ENCODE measurements at places on chromosomes 11 and 22.
A peak's percentile ranks its signal among the peaks of the same experiment; 100 is the strongest.

DNA sequence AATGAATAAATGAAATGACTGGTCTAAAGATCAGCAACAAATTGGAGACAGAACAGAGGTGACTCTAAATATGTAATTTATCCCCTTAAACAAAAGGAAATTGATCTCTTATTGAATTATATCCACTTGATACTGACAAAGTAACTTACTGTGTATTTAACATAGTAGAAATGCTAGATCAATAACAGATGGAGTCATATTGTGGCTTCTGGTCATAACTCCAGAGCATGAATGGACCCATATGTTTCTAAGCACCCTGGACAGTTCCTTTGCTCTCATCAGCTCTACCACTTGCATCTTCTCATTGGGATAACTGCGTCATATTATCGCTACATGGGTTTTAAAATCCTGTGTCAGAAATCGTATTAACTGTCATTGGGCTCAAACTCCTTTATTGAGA lies 222.3 kb downstream of the ETS1 start:
- DNase-seq, result no peak

- DNase-seq, result peak; percentile 8
Measured at GRCh38 chr22:35140879-35141745, 75.2 kb downstream of the ISX start.

DNA sequence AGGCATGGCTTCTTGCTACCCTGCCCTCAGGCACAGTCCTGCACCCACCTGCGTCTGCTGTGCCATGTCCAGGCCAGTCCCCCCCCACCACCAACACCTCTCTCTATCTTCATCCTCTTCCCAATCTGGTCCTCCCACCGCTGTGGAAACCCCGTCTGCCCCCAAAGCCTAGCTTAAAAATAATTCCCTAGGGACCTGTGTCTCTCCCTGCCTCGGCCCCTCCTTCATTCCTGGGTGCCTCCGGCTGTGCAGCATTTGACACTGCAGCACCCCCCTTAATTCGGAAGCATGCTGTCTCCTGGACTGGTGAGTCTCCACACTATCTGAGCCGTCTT lies 2.5 kb upstream of the ASCL2 start:
- DNase-seq, result no peak

- DNase-seq, result no peak
Measured at GRCh38 chr11:77086521-77087472, 15.8 kb upstream of the OMP start.

DNA sequence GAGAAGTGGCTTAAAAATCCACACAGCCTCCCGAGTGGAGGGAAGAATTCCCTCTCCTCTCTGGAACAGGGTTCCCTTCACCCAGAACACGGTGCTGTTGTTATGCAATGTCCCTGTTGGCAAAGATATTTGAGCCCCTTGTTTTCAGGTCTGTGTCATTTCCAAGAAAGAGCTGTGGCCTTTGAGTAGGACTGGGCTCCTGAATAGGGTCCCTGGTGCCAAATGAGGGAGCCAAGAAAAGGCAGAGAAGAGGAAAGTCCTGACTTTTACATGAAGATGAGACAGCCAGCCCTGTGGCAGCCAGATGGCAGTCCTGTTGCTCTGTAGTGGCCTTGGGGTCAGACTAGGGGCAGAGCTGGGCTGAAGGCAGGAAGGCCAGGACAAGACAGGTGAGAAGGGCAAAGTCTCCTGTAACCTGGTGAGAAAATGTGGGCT lies 51.2 kb upstream of the ELF5 start:
- no peak for DNase-seq

- peak; percentile 93 for DNase-seq
Measured at GRCh38 chr11:4094348-4095291, at the start of gene RRM1. Gene RRM1, plus strand, starts transcription at chr11:4094799. Its CDS starts 214 bp downstream, at chr11:4095013.

DNA sequence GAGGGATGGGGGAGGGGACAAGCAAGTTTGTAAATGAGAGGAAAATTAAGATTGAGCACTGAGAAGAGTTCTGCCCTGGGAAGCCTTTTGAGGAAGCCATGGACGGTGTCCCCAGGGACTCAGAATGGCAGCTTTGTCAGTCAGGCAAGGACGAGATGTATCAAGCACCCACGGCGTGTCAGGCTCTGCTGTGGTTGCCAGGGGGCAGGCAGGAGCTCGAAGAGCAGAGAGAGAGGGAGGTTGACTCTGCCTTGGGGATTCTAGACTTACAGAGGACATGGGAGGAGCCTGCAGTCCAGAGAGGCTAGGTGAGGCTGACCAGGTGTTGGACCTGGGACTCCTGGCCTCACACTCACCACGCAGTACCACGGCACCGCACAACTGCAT lies 29.1 kb upstream of the SYT7 start:
- DNase-seq, result no peak

GRCh38 chr11:77201991-77202841 lies 74.2 kb downstream of the MYO7A start:
- DNase-seq, result no peak

DNA sequence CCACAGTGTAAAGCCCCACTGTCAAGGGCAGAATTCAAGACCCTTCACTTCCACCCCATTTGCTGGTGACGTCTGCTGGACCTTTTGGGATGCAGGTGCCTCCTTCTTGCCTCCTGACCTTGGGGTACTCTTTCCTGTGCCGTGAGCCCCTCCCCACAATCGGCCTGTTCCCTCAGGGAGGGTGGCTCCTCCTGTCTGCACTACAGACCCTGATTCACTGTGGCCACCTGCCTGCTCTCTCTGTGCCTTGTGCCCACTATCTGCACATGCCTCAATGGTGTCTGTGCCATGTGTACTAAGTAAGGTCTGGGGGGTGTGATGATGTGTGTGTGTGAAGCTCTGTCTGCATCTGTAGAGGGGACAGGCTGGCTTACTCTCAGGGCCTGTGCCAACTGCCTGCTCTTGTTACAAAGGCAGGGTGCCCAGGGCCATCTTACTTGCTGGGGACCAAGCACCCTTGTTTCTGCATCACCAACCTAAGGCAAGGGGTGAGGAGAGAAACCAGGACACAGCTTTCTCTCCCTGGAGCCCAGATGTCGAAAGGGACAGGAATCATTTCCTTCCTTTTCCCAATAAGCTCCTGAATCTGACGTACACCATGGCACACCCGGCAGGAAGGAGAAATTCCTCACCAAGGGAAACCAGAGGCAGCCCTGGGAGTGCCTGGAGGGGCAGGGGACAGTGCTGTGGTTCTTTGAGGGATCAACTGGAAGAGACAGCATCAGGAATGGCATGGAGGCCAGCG lies 3.7 kb downstream of the PPM1F start:
- no peak for DNase-seq

DNA sequence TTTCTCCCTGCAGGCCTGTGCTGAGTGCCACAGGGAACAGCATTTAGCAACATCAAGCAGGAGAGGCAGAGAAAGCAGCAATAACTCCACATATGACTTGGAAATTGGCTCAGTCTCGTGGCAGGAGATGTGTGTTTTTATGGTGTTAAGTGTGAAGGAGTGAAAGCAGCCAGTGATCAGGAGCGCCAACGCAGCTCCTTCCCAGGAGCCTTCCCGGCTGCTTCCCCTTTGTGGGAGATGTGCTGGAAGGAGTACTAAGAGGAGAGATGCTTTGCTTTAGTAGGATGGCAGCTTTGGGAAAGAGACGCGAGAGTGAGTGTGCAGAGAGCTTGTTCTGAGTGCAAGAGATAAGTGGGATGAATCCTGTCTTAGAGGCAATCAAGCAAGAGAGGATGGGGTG lies 54.7 kb upstream of the KIRREL3 start:
- DNase-seq, result no peak

- no peak for DNase-seq
Measured at GRCh38 chr22:45584121-45584570, 81.5 kb downstream of the FBLN1 start.

GRCh38 chr22:31344578-31345330 lies 1.4 kb downstream of the PATZ1 start:
- DNase-seq, result peak; percentile 12

DNA sequence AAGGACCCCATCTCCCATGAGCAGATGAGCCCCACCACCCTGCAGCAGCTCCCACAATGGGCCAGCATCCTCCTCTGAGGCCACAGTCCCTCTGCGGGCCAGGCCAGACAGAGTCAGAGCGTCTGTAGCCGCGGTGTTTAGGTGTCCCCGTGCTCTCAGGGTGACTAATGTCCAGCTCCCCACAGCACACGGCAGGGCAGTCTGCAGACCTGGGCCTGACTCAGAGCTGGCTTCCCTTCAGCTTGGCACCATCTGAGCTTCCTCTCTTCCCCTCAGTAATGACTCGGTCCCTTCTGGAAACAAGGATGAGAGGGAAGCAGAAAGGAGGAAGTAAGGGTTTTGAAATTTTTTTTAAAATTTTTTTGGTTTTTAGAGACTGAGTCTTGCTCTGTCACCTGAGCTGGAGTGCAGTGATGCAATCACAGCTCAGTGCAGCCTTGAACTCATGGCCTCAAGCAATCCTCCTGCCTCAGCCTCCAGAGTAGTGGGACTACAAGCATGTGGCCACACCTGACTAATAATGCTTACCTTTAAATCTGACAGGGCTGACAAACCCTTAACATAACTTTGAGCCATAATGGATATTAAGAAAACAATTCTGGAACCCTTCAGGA lies 28.5 kb downstream of the LRRC74B start:
- DNase-seq, result no peak

Measured in stimulated activated CD4-positive, alpha-beta T cell treated with anti-CD3 and anti-CD28 coated beads, Interleukin-4, amount 100 ng/mL, for 48 hours (primary cell).